Right cardiac atrium (tissue), 5 donors: ENCODE measurements at places on chromosomes 16 and 17.

GRCh38 chr17:9451934-9452333 lies 123.7 kb downstream of the STX8 start:
- DNase-seq = no peak

DNA sequence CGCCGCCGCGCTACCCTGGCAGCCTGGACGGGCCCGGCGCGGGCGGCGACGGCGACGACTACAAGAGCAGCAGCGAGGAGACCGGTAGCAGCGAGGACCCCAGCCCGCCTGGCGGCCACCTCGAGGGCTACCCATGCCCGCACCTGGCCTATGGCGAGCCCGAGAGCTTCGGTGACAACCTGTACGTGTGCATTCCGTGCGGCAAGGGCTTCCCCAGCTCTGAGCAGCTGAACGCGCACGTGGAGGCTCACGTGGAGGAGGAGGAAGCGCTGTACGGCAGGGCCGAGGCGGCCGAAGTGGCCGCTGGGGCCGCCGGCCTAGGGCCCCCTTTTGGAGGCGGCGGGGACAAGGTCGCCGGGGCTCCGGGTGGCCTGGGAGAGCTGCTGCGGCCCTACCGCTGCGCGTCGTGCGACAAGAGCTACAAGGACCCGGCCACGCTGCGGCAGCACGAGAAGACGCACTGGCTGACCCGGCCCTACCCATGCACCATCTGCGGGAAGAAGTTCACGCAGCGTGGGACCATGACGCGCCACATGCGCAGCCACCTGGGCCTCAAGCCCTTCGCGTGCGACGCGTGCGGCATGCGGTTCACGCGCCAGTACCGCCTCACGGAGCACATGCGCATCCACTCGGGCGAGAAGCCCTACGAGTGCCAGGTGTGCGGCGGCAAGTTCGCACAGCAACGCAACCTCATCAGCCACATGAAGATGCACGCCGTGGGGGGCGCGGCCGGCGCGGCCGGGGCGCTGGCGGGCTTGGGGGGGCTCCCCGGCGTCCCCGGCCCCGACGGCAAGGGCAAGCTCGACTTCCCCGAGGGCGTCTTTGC lies 3.1 kb downstream of the HIC1 start:
- peak; percentile 77 for DNase-seq

GRCh38 chr17:54882950-54883349 lies 17.7 kb upstream of the TOM1L1 start:
- DNase-seq = no peak

DNA sequence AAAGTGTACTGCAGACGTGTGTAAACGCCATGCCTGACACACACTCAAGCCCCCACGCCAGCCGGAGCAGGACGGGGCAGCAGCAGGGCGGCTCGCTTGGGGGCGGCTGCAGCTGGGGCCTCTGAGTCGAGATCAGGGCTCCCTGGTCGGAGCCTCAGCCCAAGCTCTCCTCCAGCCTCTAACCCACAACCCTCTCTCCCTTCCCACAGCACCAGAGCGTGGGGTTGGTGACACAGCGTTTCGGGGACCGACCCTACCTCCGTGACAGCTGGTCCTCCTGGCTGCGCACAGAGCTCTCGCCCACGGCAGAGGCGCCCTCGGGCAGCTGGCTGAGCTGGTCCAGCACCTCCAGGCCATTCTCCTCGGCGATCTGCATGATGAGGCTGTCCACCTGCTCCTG lies 11.2 kb downstream of the CHMP1A start:
- DNase-seq = no peak

DNA sequence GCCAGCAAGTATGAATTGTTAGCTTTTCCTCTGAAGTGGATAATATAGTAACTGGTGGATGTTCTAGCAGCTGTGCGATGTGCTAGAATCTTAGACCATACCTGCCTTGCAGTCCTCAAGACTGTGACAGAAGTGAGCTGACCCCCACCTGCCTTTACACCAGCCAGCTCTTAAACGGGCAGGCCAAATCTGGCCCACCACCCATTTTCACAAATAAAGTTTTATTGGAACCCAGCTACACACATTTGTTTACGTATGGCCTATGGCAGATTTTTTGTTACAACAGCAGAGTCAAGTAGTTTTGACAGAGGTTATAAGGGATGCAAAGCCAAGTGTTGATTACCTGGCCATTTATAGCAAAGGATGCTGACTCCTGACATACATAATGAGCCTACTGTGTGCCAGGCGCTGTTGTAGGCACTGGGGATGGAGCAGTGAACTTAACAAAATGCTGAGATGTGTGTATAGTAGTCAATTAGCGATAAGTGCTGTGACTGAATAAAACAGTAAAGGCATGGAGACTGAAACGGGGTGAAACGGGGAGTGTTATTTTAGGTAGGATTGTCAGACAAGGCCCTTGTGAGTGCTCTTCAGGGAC lies 79.0 kb downstream of the MSI2 start:
- no peak for DNase-seq

DNA sequence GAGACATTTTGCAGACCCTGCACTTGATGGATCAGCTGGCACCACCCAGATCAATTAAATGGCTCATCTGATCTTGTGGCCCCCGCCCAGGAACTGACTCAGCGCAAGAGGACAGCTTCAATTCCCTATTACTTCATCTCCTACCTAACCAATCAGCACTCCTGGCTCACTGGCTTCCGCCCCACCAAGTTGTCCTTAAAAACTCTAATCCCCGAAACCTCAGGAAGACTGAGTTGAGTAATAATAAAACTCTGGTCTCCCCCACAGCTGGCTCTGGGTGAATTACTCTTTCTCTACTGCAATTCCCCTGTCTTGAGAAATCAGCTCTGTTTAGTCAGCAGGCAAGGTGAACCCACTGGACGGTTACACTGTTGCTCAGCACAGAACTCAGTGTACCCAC lies 23.6 kb downstream of the SPPL2C start:
- no peak for DNase-seq

GRCh38 chr17:2295575-2295974 lies 8.0 kb downstream of the SMG6 start:
- DNase-seq = no peak

DNA sequence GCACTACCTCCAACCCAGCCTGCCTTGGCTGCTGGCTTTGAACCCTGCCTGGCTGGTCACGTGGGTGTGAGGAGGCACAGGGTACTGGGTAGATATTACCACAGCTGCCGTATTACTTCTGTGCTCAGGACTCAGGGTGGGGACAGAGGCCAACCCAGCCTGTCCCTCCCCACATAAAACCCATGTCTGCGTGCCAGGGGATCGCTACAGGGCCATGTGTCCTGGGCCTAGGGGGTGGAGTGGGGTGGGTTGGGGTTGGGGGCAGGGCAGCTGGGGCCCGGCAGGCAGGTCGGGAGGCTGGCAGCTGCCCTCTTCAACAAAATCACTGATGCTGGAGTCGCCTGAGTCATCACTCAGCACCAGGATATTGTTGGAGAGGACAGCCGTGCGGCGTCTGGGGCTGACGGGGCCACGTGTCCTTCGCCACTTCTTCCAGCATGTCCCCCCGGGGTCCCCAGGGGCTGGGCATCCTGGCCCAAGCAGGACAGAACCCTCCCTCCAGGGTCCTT lies 39.7 kb upstream of the PVALEF start:
- DNase-seq = no peak

- DNase-seq = peak; percentile 53
Measured at GRCh38 chr16:720447-720989, 428 bp upstream of the ANTKMT start.

- no peak for DNase-seq
Measured at GRCh38 chr16:80460988-80461387, 79.8 kb upstream of the DYNLRB2 start.

GRCh38 chr16:49442805-49443204 lies 69.2 kb downstream of the C16orf78 start:
- no peak for DNase-seq

DNA sequence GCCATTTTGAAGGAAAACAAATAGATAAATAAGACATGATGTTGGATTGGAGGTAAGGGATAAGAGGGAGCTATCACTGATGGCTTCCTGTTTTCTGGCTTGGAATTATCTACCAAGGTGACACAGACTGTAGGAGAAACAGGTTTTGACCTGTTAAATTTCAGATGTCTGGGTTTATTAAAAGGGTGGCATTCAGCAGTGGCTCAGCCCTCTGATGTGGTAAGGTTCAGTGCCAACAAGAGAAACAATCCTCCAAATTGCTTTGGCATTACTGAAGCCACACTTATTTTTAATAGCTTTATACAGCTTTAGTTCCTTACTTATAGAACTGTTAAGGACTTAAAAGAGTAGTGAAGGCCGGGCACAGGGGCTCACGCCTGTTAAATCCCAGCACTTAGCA lies 37.0 kb upstream of the AKAP1 start:
- DNase-seq = no peak
